ENCODE measurements at places on chromosomes 4 and X.

GRCh38 chr4:74961230-74961629 lies 28.3 kb downstream of the PARM1 start:
- DNase-seq, result no peak

DNA sequence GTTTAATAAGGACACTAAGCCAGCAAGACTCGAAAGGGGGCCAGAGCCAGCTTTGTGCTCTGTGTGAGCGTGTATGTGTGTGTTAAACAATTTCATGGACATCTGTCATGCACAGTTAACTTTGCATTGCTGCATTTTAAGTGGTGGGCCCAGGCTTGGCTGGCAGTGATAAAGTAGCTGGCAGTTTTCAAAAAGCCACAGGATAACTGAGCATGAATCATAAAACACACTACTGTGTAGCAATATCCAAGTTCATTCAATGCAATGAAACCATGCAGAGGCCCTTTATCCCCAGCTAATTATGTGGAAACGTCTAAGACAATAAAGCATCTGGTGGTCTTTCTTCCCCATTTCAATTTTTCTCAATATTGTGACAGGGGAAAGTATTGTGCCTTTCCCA lies 132.9 kb downstream of the NKX6-1 start:
- no peak for DNase-seq

- no peak for DNase-seq
These were observed 39.5 kb downstream of the ENOPH1 start for GRCh38 chr4:82469791-82470345.

GRCh38 chr4:152956147-152956546 lies 20.0 kb downstream of the FHDC1 start:
- no peak for DNase-seq

GRCh38 chr4:7364979-7365378 lies 69.8 kb downstream of the PSAPL1 start:
- DNase-seq, result no peak

Data from foreskin keratinocyte (primary cell).